Left renal pelvis (tissue), 4 donors: ENCODE measurements at places on chromosomes 7 and 10. TPM values are rescaled to one million over a fixed set of nuclear protein-coding genes. Genes with fewer than 3 reads are reported as not detected.

DNA sequence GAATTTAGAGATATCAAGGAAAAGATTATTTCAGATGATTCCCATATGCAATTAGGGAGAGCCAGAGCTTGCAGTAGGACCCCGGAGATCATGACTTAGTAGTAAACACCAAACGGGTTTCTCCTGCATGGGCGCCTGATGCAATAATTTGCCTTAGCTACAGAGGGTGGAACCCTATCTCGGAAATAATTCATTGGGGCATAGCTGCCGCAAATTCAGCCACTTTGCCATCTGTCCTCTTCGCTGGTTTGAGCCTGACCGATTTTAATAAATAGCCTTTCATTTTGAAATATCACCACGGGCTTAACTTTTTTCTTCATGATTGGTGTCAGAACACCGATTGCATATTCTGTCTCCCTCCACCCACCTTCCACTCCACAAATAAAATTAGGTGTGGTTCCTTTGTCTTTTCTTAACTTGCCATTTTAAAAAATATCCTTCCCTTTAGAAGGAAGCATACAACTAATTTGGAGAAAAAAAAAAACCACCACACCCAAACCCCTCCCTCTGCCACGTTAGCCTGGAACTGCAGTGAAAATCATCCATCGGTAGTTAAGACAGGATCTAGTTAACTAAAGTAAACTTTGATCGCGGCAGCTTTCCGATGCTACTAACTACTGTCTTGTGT, 1.4 kb downstream of the GARS1 start:
- DNase-seq: no peak

GRCh38 chr7:128404143-128404681, 5.6 kb downstream of the IMPDH1 start:
- DNase-seq: no peak

ZCCHC24 gene
- polyA plus RNA-seq: 26.2 TPM

DNA sequence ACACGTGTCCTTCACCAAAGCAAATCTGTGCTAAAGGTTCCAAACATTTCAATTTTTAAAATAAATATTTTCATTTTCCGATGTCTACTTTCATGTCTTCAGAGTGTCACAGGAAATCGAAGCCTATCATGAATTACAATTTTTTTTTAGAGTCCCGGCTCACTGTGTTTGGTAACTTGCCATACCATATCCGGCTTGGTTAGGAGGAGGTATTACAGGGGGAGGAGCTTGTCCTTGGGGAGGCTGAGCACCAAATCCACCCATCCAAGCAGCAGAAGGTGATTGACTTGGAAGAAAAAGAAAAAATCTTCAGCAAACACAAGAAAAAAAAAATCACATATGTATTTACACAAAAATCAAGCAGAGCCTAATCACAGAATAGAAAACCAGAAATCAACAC, 21.3 kb downstream of the TIAL1 start:
- DNase-seq: no peak

- no peak for DNase-seq
Observed at GRCh38 chr7:54802841-54803240, 43.8 kb upstream of the SEC61G start.
